Fibroblast of lung (primary cell): ENCODE measurements at places on chromosomes 1 and 21. TPM values are rescaled to one million over a fixed set of nuclear protein-coding genes. Genes with fewer than 3 reads are reported as not detected.

GRCh38 chr1:42940851-42941639, 17.6 kb downstream of the SLC2A1 start:
- peak; percentile 100 for DNase-seq

- peak; percentile 65 for DNase-seq
These were observed 62.8 kb upstream of the USP25 start for GRCh38 chr21:15667010-15667409.

GRCh38 chr1:75732703-75733102, 8.2 kb downstream of the ACADM start:
- DNase-seq: no peak

CFAP45 gene
- 0.51 and 1.5 TPM in 2 replicates for total RNA-seq

LMOD1 gene
- total RNA-seq: 20.5 and 36.3 TPM in 2 replicates

- peak; percentile 45 for DNase-seq
These were observed 147.0 kb upstream of the ERG start for GRCh38 chr21:38645282-38645681.

DNA sequence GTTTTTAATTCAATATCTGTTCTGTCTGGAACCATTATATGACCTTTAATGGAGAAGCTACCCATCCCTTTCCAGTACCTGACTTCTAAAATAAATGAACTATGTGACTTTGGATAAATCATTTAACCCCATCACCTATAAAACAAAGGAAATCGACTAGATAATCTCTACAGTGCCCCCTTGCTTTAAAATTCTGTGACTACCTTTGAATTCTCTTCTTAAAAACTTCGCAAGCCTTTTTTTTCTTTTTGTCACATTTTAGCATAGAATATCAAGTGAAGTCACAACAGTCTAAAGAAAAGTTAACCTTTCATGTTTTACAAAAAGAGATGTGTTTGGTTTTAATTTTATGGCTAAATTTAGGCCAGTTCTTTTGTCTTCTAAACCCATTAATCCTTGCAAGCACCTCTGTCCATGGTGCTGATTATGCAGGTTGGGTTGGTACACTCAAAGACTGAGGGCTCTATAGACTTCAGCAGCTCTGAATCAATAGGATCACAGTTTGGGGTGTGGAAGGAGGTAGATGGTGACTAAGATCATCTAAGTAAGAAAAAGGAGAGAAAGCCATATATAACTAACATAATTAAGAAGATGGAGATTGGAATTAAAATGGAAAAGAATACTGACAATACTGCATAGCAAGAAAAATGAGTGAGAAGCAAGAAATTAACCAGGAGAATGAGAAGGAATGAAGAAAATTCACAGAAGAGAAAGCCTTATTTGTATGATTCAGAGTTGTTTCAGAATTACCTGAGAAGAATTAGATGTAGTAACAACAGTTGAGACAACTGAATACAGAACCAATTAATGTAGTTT, 59.2 kb downstream of the TBX15 start:
- DNase-seq: peak; percentile 39

GRCh38 chr1:206608108-206608698, 4.1 kb downstream of the EIF2D start:
- DNase-seq: peak; percentile 41

NEXN gene
- total RNA-seq: 16.2 and 24.4 TPM in 2 replicates

- no peak for DNase-seq
These were observed 250.7 kb upstream of the KAZN start for GRCh38 chr1:14347776-14348175.

- no peak for DNase-seq
These were observed 80.9 kb downstream of the ATP1A1 start for GRCh38 chr1:116453906-116454305.

DNA sequence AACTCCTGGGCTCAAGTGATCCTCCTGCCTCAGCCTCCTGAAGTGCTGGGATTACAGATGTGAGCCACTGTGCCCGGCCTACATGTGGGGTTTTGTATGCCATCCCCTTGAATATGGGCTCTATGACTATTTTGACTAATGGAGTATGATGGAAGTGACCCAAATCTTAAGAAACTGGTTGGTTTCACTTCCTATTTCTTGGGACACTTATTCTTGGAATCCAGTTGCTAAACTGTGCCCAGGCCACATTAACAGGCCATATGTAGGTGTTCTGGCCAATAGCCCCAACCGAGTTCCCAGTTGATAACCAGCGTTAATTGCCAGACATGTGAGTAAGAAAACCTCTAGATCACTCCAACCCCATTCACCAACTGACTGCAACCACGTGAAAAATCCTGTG, 36.3 kb upstream of the CLIC4 start:
- no peak for DNase-seq

FCRL5 gene
- total RNA-seq: not detected in 2 replicates

GRCh38 chr1:75643460-75643859, 32.5 kb upstream of the SLC44A5 start:
- no peak for DNase-seq
